ENCODE measurements at places on chromosomes 11 and 22.

DNA sequence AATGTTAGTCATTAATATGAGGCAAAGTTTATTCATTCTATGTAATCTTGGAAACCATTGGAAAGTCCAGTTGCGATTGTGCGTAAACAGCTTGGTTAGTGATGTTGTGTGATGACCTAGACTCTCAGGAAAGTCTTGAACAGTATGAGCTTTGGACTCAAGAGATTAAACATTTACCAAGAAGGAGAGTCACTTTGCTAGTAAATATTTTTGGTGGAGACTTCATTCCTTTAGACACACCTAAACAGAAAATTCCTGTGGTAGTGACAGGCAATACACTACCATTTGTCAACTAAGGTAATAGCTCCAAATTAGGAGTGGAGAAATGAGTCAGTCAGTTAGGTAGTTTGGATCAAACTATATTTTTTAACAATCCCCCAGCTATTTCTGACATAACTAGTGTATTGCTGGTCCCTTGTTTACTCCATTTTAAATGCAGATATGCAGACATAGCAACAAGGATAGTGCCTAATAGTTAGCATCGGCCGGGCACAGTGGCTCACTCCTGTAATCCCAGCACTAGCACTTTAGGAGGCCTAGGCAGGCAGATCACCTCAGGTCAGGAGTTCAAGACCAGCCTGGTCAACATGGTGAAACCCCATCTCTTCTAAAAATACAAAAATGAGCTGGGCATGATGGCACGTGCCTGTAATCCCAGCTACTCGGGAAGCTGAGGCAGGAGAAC lies 89.3 kb downstream of the ARHGAP42 start:
- DNase-seq = no peak

- DNase-seq = no peak
Measured at GRCh38 chr11:32890843-32891656, 1.6 kb upstream of the QSER1 start.

GRCh38 chr11:126029805-126030204 lies 32.9 kb downstream of the CDON start:
- DNase-seq = no peak

DNA sequence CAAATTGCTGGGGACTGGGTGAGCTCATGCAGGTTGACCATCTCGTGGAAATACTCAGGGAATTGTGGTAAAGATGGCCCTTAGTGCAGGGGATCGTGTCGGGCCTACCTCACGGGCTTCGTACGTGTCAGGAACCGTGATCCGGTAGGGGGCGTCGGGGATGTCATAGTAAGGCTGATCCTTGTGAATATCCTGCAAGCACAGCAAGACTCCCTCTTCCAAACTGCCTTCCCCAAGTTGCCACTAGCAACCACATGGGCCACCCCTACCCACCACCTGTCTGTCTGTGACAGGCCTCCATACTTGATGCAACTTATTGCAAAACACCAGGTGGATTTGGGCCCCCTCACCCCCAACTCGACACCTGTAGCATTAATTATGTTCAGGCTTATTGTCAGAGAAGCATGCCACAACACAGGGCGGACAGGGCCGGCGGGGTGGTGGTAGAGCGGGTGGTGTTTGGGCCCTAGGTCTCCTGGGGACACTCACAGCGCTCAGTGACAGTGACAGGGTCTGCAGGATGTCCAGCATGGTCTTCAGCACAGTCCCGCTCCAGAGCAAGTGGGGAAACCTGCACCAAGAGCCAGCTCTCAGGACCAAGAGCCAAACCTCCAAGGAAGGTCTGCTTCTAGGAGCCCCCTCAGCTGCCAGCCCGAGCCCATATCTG lies 22.6 kb upstream of the SERPIND1 start:
- no peak for DNase-seq

- DNase-seq = peak; percentile 79
Measured at GRCh38 chr11:130523609-130524008, 75.2 kb downstream of the ADAMTS15 start.

DNA sequence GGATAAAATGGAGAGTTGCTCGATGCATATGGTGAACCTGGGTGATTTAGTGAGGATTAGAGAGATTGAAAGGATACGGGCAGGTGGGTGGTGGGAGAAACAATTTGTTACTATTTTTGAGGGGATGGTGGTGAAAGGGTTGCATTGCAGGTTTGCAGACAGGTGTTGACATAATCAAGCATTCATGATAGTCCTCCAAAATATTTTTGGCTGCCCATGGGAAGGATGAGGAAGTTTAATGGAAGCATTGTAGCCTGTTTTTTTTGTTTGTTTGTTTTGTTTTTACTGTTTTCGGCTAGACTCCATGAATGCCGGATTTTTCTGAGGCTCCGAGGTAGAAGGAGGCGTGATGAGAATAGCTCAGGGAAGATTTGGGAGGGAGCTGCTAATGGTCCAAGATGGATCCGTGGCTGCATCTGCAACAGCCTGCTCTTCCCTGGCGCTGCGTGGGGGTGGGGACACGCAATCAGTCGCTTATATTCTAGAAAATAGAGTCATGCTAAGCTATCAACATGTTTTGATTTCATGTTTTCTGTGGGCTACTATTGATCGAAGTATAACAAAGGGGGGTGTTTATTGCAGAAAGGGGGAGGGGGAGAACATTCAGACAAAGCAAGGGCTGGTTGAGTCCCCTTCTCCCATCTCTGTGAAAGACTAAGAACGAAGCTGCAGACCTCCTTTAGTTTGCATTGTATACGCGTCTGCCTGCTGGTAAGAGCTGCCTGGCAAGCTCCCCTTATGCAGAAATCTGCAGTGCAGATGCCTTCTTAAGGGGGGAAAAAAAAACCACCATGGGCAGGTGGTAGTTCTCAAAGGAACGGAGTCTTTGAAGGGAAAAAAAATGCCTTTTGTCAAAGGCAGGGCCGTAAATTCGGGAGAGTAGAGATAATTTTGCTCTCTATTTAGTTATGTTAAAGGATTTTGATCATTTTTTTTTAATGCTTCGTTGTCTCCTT lies 1.0 kb downstream of the RTN3 start:
- peak; percentile 55 for DNase-seq

DNA sequence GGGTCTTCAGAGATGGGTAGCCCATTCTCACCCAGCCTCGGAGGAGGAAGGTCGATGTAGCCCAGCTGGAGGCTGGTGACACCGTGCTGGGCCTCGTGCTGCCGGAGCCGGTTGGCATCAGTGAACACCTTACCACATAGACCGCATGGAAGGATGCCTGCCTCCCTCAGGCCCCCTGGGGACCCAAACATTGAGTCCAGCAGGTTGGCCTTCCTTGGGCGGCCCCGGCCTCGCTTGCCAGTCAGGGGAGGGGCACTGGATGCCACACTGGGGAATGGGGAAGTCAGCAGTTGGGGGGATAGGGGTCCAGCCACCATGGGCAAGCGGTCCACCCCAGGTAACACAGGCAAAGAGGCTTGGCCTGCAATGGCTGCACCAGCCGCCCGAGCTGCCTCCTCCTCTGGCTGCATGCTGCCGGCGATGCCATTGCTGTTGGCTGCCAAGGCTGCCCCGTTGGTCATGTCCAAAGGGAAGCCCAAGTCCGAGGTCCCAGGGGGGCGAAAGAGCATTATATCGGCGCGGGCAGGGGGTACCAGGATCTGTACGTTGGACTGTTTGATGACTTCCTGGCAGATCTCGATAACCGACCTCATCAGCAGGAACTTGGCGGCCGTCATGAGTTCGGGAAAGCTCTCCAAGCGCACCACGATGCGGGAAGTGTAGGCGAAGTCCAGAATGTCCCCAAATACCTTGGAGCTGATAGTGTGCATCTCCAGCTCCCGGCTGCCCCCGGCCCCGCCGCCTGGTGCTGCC lies 1.4 kb downstream of the PATZ1 start:
- DNase-seq = no peak

DNA sequence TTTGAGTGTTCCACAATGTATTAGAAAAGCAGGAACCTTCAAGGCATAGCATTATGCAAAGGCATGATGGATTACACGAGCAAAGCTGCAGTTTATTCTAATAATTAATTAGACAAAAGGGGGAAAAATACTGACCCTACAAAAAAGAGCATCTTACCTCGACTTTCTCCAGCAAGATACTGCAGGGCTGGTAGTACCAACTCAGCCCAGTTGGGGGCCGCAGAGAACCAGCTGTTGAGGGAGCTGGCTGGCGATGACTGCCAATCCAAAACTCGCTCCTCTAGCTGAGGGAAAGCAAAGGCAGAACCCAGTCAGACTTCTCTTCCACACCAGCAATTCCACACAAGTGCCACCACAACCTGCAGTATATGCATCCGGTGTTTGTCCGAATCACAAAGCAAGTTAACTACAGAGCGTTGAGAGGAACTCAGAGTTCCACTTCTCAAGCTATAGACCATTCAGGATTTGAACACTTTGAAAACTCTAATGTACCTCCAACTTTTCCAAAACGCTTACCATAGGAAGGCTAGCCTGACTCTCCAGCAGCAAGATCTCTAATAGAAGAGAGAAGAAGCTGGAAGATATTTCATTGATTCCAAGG lies 13.7 kb downstream of the NFRKB start:
- DNase-seq = peak; percentile 60

GRCh38 chr11:125591649-125592304 lies 875 bp upstream of the STT3A start:
- DNase-seq = peak; percentile 64

GRCh38 chr11:131579932-131580387 lies 209.5 kb downstream of the NTM start:
- DNase-seq = peak; percentile 90

- DNase-seq = no peak
Measured at GRCh38 chr11:80424012-80424695, 983.3 kb upstream of the TENM4 start.

GRCh38 chr11:99803501-99803900 lies 782.8 kb downstream of the CNTN5 start:
- no peak for DNase-seq

GRCh38 chr11:126978165-126978564 lies 22.4 kb downstream of the KIRREL3 start:
- DNase-seq = no peak

DNA sequence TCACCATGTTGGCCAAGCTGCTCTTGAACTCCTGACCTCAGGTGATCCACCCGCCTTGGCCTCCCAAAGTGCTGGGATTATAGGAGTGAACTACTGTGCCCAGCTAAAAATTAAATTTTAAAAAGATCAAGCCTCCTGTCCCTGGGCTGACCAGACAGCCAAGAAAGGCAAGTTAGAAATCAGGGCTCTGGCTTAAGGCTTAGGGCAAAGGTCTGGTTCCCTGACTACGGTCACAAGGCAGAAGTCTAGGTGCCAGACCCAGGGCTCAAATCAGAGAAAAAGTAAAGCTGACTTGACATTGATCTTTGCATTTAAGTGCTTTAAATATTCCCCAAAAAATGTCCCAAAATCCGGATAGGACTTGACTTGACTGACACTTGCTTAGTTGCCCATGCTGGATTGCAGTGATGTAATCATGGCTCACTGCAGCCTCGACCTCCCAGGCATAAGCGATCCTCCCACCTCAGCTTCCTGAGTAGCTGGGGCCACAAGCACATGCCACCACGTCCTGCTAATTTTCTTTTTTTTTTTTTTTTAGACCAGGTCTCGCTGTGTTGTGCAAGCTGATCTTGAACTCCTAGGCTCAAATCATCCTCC lies 17.3 kb upstream of the CRKL start:
- no peak for DNase-seq

DNA sequence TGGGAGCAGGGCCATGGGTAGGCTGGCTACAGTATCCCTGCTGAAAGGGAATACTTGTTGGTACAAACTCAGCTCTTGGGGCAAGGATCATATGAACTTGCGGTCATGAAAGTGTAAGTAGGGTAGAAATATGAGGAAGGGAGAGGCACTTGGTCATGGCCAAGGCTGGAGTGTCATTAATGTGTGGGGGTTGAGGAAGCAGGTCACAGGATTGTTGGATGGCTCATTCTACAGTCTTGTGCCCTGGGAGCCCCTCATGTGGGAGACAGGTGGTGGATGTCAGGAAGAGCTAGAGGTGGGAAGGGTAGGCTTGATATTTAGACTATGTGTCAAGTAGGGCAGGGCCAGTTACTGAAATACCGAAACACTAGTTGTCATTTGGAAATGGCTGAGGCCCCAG lies 95.5 kb downstream of the RRM1 start:
- DNase-seq = no peak

DNA sequence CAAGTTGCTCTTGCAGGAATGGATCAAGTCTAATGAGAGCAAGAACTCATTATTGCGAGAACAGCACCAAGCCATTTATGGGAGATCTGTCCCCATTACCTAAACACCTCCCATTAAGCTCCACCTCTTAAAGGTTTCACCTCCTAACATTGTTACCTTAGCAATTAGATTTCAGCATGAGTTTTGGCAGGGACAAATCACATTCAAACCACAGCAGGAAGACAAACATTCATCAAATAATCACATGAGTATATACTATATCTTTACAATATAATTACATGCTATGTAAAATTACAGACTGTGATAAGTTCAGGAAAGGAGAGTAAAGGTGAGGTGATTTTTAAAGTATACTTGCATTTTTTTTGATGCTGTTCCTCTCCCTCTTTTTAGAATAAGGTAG lies 6.6 kb upstream of the TEAD1 start:
- DNase-seq = no peak

DNA sequence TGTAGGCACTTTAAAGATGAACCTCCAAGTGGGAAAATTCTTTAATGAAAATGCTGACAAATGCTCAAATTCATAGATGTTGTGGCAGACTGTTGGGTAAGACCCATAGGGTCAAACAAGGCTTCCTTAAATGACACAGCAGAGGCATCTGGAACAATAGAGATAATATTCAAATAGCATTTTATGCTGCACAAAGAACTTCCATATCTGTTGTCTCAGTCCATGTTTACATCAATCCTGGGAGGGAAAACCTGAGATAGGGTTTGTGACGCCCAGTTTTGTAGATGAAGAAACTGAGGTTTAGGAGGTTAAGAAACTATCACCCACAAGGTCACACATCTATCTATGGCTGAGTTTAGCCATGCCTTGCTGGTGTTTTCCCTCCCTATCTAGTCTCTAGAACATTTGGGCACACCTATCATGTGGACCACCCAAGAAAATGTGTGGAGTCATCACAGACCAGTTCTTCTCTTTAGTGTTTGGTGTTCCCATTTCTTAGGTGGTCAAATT lies 106.4 kb downstream of the EHF start:
- no peak for DNase-seq

DNA sequence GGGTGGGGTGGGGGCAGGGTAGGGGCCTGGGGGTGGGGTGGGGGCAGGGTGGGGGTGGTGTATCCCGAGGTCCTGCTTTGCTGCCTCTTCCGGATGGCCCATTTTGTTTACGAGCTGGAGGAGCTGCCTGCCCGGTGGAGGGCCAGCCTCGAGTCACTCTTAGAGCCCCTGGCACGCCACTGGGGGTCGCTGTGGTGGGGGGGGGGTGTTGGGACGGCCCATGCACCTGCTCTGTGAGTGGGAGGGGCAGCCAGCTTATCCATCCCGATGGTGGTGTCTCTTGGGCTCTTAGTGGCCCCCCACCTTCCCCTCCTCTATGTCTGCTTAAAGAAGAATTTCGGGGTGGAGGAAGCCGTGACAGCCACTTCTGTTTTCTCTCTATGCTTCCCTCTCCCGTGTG lies 24.6 kb downstream of the MRGPRD start:
- DNase-seq = no peak

GRCh38 chr11:33982661-33983060 lies 68.9 kb upstream of the CAPRIN1 start:
- DNase-seq = no peak

DNA sequence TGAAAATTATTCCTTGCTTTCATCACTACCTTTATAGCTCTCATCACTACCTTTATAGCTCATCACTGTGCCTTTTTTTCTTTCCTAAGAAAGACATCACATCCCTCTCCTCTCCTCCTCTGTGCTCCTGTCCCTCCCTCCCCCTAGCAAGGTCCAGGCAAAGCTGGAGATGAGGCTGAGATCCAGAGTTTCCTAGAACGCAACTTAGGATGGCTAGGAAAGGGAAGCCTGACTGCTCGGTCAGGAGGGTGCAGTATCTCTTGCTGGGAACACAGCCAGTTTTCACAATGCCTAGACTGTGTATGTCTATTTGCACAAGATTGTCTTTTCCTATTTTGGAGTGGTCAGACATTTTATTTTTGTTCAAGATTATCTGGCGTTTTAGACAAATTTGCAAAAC lies 24.7 kb downstream of the TUB start:
- DNase-seq = no peak

Measured in GM03348 (cell line).